Jurkat, Clone E6-1 (cell line): ENCODE measurements at places on chromosomes 5 and 9.

DNA sequence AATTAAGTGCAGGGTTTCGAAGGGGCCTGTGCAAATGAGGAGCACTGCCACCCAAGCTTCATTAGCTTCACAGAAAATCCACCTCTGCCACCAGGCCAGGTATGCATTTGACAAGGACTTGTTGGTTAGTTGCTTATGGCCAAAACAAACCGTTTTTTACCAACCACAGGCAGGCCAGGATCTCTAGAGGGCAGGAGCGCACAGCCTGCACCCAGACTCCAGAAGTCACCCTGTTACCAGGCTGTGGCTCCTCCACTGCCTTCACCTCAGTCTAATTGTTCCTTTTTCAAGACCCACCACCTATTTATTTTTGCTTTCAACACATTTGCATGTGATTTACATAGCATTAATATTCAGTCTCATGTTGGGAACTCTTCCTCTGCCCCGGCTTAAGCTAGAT, 78.3 kb upstream of the HSPA9 start:
- DNase-seq, result no peak

- no peak for DNase-seq
Observed at GRCh38 chr9:136995772-136996311, 526 bp downstream of the CLIC3 start.

DNA sequence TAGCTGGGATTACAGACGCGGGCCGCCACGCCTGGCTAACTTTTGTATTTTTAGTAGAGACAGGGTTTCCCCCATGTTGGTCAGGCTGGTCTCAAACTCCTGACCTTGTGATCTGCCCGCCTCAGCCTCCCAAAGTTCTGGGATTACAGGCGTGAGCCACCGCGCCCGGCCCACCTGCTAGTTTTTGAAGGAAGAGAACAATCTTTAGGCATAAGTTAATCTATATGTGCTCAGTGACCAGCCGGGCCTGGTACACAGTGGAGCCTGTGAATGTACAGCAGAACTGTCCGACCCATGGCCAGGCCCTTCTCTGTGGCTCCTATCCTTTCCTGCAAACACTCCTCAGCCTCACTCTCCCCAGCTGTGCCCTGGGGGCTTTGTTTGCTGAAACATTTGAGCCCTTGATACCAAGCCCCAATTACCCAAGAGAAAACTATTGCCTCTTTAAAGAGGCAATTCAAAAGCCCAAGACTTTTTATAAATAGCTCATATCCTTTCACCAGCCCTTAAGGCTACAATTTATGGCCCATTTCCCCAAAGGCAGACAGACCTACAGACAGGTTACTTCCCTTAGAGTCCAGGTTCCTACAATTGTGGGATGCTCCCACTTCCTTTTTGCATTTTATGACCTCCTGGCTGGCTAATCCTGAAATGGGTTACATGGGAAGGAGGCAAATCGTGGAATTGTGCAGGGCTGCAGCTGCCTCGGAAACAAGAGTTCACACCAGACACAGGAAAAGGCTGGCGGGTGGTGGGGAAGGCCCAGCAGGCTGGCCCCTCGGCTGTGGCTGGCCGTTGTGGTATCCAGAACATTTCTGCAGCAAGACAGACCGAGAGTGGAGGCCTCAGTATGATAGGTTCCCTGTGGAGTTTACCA, 37.5 kb downstream of the SPRY4 start:
- DNase-seq, result no peak

DNA sequence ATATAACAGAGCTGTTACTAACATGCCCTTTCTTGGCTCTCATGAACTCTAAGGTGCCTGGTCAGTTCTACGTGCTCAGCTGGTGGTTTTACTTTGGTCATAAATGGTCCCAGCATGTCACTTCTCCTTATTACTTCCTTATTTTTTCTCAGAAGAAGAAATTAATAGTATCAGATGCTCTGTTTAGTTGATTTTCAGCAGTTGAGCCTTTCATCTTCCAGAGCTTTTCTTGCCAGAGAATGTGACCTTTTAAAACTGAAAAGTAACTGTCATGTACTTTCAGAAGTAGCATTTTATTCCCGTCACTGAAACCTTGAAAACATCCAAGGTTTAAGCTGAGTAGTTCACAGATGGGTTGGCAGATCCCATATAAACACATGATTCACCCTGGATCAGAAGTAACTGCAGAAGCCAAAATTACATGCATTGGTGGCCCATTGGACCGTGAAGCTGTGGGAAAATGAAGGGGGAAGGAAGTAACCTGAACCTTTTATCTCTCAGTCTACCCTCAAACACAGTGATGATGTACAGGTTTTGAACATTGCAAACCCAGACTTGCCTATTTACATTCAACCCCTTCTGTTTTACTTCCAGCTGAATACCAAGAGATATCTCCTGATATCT, 50.5 kb downstream of the HACD4 start:
- DNase-seq, result no peak

GRCh38 chr5:147504535-147504934, 5.3 kb downstream of the DPYSL3 start:
- no peak for DNase-seq

GRCh38 chr5:14714706-14715105, 50.2 kb downstream of the OTULIN start:
- DNase-seq, result no peak

DNA sequence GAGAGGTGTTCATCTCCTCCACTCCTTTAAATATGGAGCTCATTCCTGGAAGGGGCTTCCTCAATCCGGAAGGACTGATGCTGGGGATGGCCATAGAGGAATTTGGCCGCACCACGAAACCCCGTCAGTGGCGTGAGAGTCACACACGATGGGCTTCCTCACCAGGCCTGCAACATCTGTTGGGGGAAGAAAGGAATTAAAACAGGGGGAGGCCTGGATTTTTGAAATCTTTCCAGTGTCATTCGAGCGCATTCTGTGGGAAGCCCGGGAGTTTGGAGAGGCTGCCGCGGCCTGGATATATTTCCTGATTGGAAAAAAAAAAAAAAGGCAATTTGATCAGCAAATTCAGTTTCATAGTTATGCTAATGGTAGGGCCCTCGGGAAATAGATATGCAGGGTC, 76.3 kb upstream of the ORM1 start:
- DNase-seq, result no peak
